ENCODE measurements at places on chromosomes 11 and 22.

GRCh38 chr22:46612904-46613605 is 7.1 kb upstream of the GRAMD4 start:
- DNase-seq, result no peak

DNA sequence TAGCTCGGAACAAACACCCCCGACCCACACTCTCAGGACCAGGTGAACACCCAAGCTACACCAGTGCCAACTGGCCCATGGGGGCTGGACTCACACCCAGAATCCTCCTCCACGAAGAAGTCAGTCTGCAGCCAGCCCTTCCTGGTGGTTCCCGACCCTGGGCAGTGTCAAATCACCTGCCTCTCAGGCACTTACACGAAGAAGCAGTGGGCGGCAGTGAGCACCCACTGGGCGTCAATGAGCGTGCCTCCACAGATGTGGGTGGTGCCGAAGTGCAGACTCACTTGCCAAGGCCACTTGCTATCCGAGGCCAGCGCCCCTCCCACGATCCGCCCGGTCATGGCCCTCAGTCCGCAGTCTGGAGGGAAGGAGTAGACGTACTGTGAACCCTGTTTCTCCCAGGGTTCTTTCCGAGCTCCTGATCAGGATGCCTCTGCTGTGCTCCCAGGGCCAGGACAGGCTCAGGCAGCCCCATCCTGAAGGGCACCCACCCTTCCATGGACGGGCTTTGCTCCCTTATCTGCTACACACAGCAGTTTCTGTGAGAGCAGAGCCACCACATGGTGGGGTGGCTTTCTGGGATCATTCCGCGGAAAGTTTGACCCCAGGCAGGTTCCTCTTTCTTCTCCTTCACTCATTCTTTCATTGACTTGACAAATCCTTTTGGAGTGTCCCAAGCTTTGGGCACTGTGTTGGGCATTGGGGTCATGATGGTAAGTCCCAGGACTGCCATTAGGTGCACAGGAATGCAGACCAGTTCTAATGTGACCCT is 19.4 kb downstream of the TMPRSS13 start:
- DNase-seq, result no peak

DNA sequence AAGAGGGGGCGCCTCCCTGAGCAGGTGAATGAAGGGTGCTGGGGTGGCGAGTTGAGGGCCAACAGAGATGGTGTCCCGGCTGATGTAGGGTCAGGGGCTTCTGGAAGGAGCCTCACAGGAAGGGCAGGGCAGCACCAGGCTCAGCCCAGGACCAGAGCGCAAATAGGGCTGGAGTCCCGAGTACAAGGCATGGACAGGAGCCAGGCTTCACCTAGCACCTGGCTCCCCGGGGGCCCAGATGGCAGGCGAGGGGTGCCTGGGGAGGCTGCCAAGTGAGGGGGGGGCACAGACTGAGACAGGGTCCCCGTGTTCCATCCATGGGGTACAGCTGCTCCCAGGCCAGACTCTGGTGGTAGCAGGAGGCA is 105.8 kb downstream of the KCNQ1 start:
- DNase-seq, result no peak

DNA sequence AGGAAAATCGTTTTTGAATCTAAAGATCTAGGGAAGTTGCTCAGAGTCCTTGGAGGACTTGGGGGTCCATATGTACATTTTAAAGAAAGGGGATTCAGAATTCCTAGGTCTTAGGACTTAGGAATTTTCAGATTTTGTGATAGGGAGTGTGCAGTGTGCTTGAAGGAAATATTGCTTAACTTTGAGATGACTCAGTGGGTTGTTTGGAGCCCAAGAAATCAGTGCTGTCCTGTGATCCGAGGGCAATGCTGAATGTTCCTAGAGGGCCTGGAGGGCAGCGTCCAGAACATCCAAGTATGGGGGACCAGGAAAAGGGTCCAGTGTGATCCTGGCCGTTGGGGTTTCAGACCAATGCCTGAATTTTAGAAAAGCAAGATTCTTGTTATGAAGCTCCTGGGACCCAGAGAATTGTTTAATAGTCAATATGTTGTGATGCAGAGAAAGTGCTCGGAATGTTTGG is 3.1 kb upstream of the IGF2 start:
- DNase-seq, result no peak

DNA sequence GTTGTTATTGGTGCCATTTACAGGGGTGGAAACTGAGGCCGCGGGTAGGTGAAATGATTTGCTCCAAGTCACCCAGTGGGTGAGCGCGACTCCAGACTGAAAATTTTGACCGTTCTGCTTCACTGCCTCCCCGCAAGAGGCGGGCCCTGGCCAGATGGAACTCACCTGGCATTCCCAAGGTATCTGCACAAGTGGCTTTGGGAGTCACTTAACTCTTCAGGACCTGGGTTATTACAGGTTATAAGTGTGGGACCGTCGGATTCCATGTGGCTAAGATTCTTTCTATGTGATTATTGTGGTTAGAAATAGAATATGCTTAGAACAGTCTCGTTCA is 598 bp downstream of the CABIN1 start:
- DNase-seq, result no peak

DNA sequence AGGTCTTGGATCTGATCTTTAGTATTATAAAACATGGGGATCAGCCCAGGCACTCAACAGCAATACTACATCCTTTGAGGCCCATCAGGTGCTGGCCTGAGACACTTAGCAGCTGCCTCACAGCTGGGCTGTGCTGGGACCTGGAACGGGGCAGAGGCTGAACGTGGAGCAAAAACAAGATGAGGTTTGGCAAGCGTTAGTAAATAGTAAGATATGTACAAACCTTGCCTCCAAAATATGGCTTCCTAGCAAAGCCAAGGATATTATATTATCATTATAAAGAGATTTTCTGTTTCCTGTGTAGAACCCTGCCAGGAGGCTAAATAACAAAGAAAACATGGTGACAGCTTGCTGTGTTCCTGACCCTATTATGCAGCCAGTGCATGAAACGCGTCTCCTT is 60.0 kb upstream of the SPON1 start:
- DNase-seq, result no peak

Measured in NCI-H1436 treated with DMSO at 0.1 percent for 48 hours (cell line).